ENCODE measurements at places on chromosomes 3 and 15. TPM values are rescaled to one million over a fixed set of nuclear protein-coding genes. Genes with fewer than 3 reads are reported as not detected.

ENTPD3 gene
- under 0.01 TPM for total RNA-seq

GNB4 gene
- total RNA-seq, result 56.0 TPM

KNG1 gene
- not detected for total RNA-seq

DPH3 gene
- 16.1 TPM for total RNA-seq

COX5A gene
- 243 TPM for total RNA-seq

GRM2 gene
- total RNA-seq, result under 0.01 TPM

NMB gene
- 12.1 TPM for total RNA-seq

Data from bronchus fibroblast of lung (primary cell).